ENCODE measurements at places on chromosomes 7 and 10.

DNA sequence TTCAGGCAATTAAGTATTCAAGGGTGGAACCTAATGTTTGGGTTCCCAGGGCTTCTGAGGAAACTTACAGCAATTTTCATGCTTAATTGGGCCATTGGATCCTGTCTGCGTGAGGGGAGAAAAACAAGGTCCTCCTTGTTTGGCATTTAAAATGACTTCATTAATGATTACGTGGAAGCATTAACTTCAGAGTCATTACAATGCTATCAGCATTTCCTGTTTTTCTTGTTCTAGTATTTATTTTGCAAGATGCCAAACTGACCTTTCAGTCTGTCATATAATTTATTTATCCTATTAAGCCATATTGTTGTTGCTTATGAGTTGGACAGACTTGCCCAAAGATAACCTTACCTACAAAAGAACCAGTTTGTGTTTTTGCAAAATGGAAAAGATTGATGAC lies 324.1 kb upstream of the LRRN3 start:
- no peak for DNase-seq

GRCh38 chr7:32879460-32879859 lies 12.1 kb downstream of the KBTBD2 start:
- no peak for DNase-seq

GRCh38 chr10:1552406-1552805 lies 184.9 kb downstream of the ADARB2 start:
- DNase-seq: no peak

DNA sequence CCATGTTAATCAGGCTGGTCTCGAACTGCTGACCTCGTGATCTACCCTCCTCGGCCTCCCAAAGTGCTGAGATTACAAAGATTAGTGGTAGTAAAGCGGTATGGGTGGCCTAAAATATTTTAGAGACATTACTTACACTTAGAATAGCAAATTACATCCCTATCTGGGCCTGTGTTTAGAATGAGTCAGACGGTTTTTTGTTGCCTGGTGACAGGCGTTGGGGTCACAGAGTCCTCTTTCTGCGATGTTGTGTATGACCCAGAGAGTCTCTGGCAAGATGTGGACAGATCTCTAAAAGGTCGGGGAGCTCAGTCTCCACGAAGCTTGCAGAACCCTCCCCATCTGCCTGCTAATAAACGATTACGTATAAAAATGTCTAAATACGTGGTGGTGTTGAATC lies 39.6 kb upstream of the PRKCQ start:
- no peak for DNase-seq

GRCh38 chr10:35765066-35765527 lies 123.0 kb upstream of the FZD8 start:
- DNase-seq: peak; percentile 35

GRCh38 chr10:38054361-38054797 lies 39.8 kb upstream of the ZNF37A start:
- DNase-seq: no peak

GRCh38 chr7:32053204-32053603 lies 17.0 kb downstream of the PDE1C start:
- DNase-seq: no peak

GRCh38 chr10:33333260-33334101 lies 986 bp downstream of the NRP1 start:
- DNase-seq: no peak

- DNase-seq: no peak
Measured at GRCh38 chr10:6062101-6062771, at the start of gene IL2RA. TSS of gene IL2RA (minus strand) at chr10:6062367. CDS start at chr10:6062151, 216 bp downstream.

- DNase-seq: no peak
Measured at GRCh38 chr10:43453266-43453831, 16.4 kb downstream of the ZNF487 start.

- DNase-seq: no peak
Measured at GRCh38 chr7:54956865-54957264, 62.0 kb upstream of the EGFR start.

- no peak for DNase-seq
Measured at GRCh38 chr10:31961277-31962074, 32.8 kb upstream of the ARHGAP12 start.

- DNase-seq: no peak
Measured at GRCh38 chr10:46325021-46325420, 38.2 kb downstream of the ANTXRL start.

GRCh38 chr10:58089739-58090138 lies 178.0 kb downstream of the IPMK start:
- no peak for DNase-seq

GRCh38 chr10:17003151-17003550 lies 126.5 kb downstream of the CUBN start:
- no peak for DNase-seq

GRCh38 chr10:10642751-10643150 lies 374.9 kb upstream of the CELF2 start:
- DNase-seq: peak; percentile 94

DNA sequence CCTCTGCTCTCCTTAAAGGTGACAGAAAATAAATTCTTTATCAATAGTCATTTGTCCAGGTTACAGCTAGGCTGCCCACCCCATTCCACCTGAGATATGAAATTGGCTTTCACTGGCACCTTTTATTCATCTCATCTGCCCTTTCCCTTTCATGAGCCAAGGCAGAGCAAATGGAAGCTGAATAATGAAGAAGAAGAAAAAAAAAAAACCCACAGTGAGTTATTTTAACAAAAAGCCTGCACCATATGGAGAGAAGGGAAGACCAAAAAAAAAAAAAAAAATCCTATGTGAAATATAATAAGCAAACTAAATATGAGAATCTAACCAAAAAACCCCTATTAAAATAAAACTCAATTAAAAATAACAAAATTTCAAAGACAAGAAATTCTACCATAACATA lies 59.2 kb downstream of the CHCHD3 start:
- DNase-seq: no peak

GRCh38 chr7:129970816-129971215 lies 18.1 kb upstream of the UBE2H start:
- no peak for DNase-seq

- DNase-seq: no peak
Measured at GRCh38 chr10:6558272-6558671, 21.8 kb downstream of the PRKCQ start.

- DNase-seq: no peak
Measured at GRCh38 chr10:132066186-132066585, 440 bp downstream of the JAKMIP3 start.

GRCh38 chr10:97321804-97322190 lies 2.7 kb downstream of the FRAT1 start:
- DNase-seq: no peak

GRCh38 chr10:79328737-79329504 lies 18.3 kb upstream of the PPIF start:
- no peak for DNase-seq

GRCh38 chr10:71360735-71361134 lies 36.0 kb upstream of the CDH23 start:
- DNase-seq: no peak

DNA sequence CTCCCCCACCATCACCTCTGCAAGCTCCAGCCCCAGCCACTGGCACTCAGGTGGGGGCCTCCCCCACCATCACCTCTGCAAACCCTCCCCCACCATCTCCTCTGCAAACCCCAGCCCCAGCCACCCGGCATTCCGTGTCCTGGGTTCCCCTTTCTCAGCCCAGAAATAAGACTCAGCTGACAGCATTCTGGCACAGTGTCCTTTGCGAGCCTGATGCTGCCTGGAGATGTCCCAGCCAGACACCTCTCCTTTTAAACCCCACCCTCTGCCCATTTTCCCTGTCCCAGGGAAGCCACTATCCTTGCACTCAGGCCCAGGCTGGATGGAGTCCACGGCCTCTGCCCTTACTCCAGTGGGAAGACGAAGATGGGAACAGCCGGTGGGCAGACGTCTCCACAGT lies 49.8 kb downstream of the ELFN1 start:
- no peak for DNase-seq

DNA sequence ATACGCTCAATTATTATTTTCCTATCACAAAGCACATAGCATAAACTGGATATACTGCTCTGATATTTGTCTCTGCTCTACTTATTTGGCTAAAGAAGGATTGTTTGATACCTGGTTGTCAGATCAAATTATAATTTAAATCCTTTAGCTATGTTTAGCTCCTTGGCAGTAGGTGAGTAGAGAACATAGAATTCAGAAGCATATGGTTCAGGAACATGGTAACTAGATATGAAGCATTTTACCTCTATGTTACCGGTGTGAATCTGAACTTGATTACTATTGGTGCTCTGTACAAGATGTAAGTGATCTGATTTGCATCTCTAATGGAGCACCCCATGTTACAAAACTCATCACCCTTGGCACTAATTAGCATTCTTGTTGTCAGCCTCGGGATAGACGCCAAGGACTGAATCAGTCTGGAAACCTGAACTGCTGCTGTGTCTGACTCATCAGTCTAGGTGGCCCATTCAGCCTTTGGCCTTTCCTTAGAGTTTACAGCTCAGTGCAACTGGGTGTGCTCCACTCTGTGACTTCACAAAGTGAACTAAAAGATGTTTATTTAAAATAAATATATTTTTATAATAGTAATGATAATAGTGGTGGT lies 12.3 kb upstream of the MYPN start:
- DNase-seq: no peak

DNA sequence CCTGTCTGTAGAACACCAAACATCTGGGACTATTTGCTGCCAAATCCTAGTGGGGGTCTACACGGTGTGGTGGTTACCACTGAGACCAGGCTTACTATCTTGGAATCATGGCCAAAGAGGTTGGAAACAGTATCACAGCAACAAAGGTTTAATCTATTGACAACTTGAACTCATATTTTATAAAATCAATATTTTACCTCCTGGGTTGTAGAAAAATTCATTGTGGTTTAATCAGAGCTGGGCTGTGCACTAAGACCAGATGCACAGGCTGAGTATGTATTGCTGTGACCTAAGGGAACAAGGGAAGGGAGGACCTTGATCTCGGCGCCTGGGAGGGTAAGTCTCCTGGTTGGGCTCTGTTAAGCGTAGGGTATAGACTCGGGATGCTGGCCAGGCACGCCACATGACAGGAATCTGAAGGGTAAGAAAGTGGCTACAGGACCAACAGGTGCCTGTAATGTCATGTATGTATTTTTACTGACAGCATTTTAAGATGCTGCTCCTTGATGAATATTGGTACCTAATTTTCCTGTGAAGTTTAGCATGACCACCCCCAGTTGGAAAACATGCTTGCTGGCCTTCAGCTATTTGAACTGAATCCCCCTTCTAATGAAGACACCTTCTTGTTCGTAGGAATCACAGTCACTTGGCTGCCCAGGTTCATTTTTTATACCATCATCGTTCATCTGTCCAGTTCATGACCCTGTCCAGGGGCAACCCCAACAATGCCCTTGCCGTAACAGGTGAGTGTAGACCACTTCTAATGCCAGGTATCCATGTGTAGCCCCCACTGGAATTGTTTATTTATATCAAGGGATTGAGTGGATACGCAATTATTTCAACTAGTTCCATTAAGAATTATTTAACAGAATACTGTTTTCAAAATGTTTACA lies 79.5 kb downstream of the EZH2 start:
- DNase-seq: no peak

GRCh38 chr10:47165711-47166404 lies 134.1 kb upstream of the GDF10 start:
- peak; percentile 36 for DNase-seq

DNA sequence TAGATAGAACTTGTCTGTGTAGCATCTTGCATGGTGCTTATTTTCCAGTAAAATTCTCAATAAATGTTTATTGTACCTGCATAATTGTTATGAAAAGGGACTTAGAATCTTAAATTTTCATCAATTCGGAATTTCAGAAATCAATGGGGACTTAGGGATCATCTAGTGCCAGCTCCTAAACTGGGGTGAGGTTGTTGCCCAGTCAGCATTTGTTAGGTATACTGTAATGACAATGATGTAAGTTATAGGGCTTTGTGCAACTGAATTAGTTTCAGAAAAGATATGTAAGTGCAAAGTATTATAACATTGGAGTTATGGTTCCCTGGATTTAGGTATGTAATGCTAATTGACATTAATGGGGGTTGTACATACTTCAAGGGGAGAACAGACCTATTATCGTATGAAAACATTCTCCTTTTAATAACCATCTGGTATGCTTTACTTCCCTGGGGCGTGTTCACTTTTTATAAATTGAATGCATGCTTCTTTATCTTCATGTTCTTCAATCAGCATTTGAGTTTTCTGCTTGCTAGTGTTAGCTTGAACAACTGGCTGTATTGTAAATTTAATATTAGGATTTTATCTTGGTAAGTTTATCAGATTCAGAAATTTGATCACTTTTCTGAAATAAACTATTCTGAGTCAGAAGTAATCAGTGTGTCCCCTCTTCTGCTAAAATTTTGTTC lies 270.3 kb downstream of the BBS9 start:
- DNase-seq: no peak

GRCh38 chr10:123901621-123902020 lies 10.0 kb upstream of the CPXM2 start:
- peak; percentile 55 for DNase-seq

DNA sequence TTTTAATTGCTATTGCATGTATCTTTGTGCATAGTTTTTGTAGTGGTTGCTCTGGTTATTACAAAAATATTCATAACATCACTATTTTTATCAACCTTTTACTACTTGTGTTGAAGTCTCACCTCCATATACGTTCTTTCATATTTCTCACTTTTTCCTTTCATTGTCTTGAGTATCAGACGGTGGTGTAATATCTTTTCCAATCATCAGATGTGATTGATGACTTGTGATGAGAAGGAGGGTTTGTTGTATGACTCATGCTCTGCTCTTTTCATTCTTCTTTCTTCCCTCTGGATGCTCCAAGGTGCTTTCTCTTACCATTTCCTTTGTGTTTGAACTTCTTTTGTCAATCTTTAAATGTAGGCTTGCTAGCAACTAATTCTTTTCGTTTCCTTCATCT lies 310.2 kb downstream of the TNS3 start:
- no peak for DNase-seq

DNA sequence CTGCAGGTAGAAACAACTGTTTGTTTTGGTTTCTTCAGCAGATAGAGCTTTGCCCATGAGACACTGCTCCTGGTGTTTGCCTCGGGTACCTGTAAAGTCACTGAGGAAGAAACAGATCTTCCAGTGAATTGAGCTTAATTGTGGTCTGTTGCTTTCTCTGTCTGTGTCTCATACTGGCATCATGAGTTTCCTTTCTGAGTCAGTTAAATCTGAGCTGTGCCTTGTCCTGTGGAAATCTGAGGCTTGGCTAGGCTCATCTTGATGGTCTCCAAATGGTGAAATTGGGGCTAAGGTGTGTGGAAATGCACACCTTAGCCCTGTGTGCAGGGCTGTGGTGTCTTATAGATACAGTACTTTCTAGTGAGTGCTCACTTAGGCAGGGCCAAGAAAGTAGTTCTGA lies 67.4 kb downstream of the GBF1 start:
- no peak for DNase-seq

DNA sequence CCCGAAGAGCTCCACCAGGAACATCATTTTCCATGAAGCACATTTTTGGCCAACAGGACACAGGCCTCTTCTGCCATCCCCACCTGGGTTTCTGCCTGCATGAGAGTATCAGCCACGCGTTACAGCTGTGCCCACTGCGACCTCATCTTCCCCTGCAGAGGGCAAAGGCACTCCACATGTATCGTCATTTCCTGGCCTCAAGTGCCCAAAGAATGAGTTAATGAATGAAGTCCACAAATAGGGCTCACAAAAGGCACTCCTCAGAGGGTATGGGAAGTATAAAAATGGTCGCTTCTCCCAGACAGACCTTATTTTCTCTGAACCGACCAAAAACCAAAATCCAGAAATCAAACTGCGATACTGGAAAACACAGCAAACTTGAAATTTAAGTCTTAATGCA lies 18.5 kb downstream of the ELMO1 start:
- no peak for DNase-seq

Measured in testis (tissue), 5 donors.